ENCODE measurements at places on chromosomes 6 and 20.

- no peak for DNase-seq
These were observed 128.8 kb upstream of the GGTLC1 start for GRCh38 chr20:24117383-24117782.

DNA sequence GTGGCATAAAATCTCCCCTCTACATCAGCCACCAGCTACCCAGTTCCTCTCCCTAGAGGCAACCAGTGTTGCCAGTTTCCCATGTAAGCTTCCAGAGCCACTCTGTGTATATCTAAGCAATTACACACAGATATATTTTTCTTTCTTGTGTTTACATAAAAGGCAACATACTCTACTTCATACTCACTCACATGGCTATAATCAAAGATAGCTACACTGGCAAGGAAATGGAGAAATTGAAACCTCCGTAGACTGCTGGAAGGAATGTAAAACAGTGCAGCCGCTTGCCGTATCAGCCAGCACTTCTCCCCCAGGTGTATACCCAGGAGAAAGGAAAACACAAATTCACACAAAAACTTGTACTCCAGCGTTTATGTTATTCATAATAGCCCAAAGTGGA is 38.5 kb upstream of the NELFCD start:
- no peak for DNase-seq

DNA sequence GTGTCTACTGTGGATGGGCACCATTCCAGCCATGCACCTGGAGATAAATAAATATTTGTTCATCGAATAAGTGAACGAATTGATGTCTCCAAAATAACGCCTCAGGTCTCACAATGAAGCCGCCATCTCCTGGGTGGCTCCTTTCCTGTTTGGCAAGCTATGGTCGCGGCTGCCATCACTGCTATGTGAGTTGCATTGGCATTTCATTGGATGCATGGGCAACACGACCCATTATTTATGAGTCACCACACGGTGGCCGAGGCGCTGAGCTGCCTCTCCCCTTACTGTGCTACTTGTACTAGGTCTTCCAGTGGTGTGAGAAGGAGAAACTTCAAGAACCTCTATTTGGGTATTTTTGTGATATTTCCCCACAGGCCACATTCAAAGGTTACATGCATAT is 21.3 kb upstream of the PDE10A start:
- DNase-seq: no peak

DNA sequence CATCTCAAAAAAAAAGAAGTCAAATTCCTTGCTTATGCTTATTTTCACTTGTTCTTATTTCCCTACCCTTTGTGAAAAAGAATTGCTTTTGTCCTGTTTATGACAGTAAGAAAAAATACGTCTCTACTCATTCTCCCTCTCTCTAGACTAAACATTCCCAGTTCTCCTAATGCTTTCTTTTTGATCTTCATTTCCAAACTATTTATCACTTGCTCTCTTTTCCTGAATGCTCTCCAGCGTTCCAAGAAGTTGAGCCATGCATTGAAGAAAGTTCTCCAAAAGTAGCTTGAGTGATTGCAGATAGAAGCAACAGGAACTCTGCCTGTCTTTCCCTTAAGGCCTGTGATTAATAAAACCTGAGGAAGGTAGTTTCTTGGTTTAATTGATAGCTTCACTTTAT is 53.1 kb upstream of the TMEM170B start:
- no peak for DNase-seq

- DNase-seq: no peak
These were observed 167.2 kb downstream of the ARID1B start for GRCh38 chr6:156944412-156944811.

GRCh38 chr20:33130568-33131061 is 37.3 kb upstream of the BPIFA2 start:
- DNase-seq: peak; percentile 79

DNA sequence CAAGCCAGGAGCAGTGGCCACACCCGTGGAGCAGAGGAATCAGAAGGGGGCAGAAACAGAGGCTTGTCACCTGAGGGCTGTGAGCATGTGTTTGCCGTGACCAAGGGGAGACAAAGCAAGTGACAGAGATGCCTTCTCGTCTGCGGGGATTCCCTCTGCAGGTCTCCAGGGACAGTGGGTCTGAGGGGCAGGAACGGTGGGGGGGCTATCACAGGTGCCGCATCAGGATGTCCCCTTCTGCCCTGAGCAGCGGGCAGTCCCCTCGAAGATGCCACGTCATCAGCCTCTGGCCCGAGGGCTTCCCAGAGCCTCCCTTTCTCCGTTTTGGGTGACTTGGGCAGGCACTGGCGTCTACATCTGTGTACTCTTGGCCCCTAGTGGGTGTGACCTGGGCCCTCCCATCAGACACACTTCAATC is 338.7 kb downstream of the PREX1 start:
- no peak for DNase-seq

DNA sequence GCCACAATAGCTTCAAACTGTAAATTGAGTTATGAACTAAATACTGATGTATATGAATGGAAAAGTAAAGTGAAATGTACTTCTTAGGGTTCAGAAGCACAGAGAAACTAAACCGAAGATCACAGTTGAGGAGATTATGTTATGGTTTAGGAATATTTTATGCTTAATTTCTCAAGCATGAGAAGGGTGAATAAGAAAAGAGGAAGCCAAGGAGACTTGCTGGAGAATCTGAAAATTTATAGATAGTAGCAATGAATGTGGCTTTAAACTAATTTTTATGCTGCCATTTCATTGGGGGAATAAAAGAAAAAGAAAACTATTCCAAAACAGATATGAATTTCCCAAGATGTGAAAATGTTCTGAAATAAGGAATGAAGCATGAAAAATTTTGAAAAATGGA is 5.6 kb downstream of the ANKS1A start:
- no peak for DNase-seq

DNA sequence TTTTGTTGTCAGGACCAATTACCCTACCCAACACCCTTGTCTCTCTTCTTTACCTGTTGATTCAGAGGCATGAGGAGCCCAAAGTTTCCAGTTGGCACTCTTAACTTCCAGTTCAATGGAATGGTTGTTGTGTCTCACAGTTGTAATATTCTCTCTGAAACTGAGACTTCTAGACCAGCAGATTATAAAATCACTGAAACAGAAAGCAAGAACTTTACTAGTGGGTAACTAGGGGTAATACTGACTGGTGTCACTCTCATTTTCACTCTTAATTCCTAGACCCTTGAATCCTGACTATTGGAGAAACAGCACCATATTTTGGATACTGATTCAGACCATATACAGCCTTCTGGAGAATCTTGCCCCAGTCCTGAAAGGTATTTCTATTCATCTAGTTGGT is 140.2 kb upstream of the MMS22L start:
- no peak for DNase-seq

DNA sequence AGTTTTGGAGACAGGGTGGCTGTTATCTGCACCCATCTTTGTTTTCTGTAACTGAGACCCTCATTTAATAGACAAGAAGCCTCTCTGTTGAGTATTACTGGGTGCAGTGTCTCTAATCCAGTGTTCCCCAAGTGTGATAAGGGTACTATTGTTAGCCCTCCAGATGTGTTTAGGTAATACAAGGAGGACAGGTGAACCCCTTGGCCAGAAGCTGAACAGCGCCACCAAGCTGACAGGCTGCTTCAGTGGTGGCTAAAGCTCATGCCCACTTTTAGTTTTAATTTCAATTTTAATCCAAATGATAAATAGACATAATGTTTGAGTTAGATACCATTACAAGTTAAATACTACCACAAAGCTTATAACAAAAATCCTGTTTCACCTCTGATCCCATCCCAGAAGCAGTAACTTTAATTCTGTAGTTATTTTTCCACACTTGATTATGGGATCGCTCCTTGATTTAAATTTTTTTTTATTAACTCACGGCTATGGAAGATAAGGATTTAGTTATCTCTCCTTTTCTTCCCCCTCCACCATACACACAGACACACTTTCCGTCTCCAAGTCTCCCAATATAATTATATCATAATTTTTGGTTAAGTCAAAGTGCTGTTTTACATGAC is 8.4 kb upstream of the STK35 start:
- DNase-seq: no peak

DNA sequence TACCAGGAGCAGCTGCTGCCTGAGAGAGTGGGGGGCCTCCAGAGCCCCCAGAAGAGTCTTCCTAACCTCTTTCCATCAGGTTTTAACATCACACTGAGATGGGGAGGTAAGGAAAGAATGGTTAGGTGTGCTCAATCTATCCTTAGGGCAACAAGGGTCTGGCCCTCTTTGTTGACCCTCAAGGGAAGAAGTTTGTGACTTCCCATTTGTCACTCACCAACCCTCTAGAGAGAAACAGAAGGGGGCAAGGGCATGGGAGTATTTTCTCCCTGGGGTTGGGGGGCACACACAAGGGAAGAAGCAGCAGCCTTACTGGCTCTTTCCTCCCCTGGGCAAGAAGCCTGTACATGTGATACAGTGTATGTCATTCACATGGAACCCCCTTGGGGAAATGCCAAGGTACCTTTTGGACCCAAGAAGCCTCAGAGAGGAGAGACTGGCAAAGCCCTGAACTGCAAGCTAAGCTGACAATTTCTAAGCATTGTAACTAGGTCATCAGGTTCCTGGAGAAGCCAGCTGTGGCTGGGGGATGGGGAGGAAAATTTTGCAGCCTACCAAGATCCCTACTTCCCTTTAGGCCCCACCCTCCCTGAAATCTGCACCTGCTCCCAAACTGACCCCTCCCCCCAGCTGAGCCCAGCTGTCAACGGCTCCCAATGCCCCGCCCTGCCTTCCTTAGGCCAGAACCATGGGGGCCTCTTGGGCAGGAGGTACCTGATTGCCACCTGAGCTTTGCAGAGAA is 14.5 kb downstream of the BCL2L1 start:
- no peak for DNase-seq

GRCh38 chr6:42269974-42270510 is 52.4 kb upstream of the MRPS10 start:
- no peak for DNase-seq

DNA sequence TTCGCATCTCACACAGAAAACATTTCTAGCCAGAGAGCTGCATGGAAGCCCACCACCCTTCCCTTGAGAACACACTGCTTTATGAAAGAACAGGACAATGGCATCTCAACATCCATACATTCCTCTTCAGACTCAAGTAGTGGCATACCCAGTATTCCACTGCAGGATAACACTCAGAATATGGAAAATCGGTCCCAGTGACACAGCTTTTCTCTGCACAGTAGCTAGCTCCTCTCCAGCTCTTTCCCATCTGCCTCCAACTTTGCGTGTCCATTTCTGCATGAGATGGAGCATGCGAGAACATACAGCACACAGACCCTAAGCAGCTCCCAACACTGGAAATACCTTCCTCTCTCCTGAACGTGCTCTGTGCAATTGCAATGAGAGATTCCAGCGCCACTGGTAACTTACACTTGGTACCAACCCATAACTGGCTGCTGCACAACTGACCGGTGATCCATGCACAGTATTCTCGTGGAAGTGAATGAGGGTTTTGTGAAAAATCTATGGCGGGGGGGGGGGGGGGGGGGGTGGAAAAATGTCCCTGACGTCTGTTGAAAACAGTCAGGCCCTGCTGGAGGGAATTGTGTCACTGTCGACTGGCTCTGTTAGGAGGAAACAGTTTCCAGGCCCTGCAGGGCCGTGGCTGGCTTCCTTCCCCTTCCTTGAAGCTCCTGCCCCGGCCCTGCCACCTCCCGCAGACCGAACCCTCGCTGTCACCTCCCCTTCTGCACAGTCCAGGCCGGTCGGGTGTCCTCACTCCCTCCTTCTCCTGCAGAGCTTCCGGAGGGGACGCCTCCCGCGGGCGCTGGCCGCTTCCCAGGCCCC is 265.9 kb upstream of the QKI start:
- DNase-seq: no peak

- peak; percentile 50 for DNase-seq
These were observed 64.0 kb upstream of the RNF146 start for GRCh38 chr6:127202676-127203075.

- peak; percentile 98 for DNase-seq
These were observed 118.5 kb downstream of the SNX5 start for GRCh38 chr20:17849901-17850683.

- DNase-seq: no peak
These were observed 509.7 kb upstream of the SULF2 start for GRCh38 chr20:48294942-48295341.

DNA sequence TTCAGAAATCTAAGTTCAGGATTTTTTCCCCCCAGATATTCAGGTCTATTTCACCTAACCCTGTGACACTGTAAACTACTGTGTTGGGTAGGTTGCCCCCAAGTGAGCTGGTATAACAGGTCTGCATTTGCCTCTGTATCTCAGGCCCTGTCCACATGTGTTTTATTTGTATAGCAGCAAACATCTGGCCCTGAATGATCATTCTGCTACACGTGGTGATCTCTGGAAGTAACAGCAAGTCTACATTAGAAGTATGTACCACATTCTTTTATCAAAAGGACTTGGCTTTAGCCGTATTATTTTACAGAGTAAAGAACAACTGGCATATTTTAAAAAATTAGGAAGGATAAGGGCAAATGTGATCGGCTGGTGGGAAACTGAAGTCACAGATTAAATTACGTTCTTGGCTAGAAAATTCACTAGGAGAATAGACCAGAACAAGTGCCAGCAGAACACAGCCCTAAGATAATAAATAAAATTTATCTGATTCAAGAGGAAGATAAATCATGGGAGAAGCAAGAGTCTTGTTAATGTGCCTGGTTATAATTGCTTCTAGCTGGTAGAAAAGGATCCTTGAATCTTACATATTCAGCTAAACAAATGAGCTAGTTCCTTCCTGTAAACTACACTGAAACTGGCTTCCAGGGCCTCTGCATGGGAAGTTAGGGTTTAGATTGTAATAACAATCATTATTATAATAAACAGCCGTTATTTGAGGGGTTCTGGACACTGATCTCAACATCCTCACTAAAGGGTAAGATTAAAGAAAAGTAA is 192.1 kb downstream of the SAMD5 start:
- DNase-seq: no peak

- DNase-seq: no peak
These were observed 6.1 kb upstream of the SIRPD start for GRCh38 chr20:1563598-1563997.

- DNase-seq: no peak
These were observed 45.2 kb upstream of the FANCE start for GRCh38 chr6:35406711-35407485.

DNA sequence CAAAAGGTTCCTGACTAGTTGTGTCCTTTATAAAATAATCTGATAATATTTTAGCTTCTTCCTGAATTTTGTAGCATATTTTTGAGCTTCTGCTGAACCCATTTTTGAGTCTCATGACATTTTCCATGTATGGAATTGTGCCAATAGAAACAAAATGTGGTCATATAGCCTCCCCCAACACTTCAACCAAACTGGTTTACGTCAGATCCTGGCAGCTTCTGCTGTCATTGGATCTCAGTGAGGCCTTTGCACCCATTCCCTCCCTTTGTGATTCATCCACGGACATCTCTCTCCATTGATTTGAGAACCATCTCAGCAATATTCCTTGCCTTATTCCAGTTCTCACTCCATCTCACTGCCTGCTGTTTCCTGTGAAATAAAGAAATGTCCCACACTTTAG is 166.0 kb upstream of the PROKR2 start:
- no peak for DNase-seq

DNA sequence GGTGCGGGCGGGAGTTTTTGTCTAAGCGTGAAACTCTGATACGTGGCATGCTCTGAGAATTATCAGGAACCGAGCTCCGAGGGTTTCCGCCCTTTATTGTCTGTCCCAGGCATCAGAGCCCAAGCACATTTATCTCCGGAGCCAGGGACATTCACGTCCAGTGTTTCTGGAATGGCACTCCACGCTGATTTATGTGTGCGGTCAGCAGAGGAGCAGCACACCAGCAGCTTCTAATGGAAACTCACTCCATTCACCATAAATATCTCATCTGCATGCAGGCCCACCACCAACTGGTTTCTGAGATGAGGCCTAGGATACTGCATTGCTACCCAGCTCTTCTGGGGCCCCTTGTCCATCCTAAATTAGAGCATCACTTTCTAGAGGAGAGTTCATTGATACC is 51.9 kb upstream of the SYNDIG1 start:
- no peak for DNase-seq

Data from GM04504 (cell line).